Nucleus accumbens (tissue), 56 donors: ENCODE measurements at places on chromosomes 16 and 17.
A peak's percentile ranks its signal among the peaks of the same experiment; 100 is the strongest.

- DNase-seq, result no peak
These were observed 18.6 kb downstream of the SLC12A3 start for GRCh38 chr16:56883586-56883985.

GRCh38 chr16:74695450-74696422 is 4.9 kb downstream of the MLKL start:
- DNase-seq, result peak; percentile 73

DNA sequence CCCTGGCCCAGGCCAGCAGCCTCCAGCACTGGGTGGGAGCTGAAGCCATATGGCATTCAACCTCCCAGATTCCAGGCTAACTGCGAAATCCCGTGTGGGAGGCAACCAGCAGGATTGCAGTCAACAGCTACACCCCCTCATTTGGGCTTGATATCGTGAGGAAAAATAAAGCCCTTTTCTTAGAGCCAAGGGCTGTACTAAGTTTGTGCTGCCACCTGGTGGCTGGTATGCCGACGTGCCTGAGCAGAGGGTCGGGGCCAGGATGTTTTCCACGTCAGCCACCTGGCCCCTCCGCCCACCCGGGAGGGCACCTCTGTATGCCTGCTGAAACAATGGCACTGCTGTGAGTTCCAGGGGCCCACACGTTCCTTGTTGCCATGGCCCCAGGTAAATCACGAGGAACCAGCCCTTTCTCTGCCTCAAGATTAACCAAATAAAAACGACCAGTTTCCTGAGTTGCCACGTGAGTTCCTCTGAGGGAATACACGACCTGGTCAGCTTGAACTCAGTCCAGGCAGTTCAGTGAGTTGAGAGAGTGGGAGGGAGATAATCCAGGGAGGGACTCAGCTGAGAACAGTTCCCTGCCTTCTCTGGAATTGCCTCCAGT is 9.0 kb downstream of the TMEM98 start:
- peak; percentile 48 for DNase-seq

DNA sequence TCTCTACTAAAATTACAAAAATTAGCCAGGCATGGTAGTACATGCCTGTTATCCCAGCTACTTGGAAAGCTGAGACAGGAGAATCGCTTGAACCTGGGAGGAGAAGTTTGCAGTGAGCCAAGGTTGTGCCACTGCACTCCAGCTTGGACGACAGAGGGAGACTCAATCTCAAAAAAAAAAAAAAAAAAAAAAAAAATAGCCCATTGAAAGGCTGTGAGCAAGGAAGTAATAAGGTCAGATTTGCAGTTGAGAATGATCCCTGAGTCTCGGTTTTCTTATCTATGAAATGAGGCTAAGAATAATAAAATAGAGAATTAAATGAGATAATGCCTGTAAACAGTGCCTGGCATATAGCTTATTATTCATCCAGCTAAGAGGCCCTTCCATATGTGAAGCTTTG is 1.3 kb upstream of the PDK2 start:
- DNase-seq, result no peak

GRCh38 chr17:22454070-22454999 is 762.0 kb downstream of the KCNJ18 start:
- DNase-seq, result no peak

- DNase-seq, result no peak
These were observed 37.4 kb upstream of the ARHGAP17 start for GRCh38 chr16:25052530-25052929.

GRCh38 chr17:77657839-77658238 is 300.7 kb upstream of the TNRC6C start:
- no peak for DNase-seq

DNA sequence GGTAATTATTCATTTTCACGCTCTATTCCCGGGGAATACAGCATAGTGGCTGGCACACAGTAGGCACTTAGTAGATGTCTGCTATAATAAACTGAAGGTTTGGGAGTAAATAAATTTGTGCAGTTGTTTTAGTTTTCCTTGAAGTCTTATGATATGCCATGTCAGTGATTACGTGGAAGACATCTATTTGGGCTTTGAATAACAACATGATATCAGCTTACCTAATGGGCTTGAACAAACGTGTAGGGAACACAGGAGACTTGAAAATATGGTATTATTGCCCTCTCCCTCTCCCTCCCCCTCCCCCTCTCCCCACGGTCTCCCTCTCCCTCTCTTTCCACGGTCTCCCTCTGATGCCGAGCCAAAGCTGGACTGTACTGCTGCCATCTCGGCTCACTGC is 36.3 kb upstream of the NETO2 start:
- no peak for DNase-seq

DNA sequence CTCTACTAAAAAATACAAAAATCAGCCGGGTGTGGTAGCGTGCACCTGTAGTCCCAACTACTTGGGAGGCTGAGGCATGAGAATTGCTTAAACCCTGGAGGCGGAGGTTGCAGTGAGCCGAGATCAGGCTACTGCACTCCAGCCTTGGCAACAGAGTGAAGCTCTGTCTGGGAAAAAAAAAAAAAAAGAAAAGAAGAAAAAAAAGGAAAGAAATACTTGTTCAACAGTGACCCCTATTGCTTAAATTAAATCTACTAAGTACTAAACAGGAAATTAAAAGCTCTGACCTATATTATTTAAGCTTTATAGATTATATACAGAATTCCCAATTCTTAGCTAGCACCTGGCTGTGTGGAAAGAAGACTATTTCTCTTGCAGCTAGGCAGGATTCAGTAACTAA is 48.9 kb downstream of the FBXL20 start:
- DNase-seq, result no peak

DNA sequence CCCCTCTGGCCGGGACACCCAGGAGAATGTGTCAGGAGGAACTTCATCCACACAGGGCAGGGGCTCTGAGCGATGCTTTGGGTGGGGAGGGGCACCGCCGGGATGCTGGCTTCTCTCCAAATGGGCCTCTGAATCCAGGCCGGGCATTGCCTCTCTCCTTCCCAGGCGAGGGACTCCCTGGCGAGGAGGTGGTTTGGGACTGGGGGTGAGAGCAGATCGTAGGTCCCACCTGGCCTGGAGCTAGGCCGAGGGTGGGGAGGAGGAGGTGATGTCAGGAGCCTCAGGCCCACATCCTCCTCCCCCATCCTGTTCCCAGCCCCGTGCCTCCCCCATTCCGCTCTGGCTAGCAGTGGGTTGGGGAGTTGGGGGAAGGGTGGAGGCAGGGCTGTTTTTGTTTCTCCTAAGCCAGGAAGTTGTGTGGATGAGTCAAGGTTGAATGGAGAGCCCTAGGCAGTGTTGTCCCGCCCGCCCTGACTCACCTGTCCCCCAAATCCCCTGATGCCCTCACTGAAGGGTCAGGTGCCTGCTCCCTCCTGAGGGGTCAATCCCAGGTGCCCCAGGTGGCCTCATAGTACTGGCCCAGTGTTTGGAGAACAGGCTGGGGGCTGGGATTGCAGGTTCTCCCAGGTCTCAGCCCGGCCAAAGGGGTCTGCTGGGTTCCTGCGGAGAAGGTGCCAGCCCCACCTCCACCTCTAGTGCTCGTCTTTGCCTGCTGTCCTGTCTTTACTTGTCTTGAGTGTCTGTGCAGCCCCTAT is 2.8 kb downstream of the GRB7 start:
- no peak for DNase-seq

GRCh38 chr17:39196808-39197291 is 619 bp downstream of the CACNB1 start:
- DNase-seq, result no peak

GRCh38 chr17:28953444-28954118 is 2.3 kb upstream of the PHF12 start:
- DNase-seq, result no peak

GRCh38 chr17:44448412-44448811 is 54.8 kb downstream of the GPATCH8 start:
- no peak for DNase-seq

DNA sequence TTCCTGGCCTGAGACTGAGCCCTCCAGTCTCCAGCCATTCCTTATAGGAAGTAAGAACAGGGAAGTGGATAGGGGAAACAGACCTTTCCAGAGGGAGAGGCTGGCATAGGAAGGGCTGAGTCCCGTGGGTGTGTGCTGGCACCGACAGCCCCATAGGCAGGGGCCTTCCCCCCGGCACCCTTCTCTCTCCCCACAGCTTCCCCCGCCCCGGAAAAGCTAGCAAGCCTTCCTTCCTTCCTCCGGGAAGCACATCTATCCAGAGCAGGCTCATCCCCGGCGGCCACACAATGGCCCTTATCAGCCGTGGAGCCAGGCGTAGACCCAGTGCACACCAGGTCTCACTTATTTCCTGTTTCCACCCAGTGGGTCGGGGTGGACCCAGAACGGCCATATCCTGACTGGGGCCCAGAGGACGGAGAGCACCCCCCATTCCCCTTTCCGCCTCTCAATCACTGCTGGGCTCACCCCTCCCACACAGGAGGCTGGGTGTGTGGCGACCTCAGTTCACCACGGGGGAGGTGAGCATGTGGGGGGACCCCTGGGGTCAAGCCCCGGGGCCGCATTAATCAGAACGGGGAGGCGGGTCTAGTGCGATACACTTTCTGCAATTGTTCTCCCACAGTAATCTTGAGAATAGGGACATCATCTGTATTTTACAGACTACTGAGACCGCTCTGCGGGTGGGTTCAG is 950 bp upstream of the MYO1C start:
- no peak for DNase-seq

DNA sequence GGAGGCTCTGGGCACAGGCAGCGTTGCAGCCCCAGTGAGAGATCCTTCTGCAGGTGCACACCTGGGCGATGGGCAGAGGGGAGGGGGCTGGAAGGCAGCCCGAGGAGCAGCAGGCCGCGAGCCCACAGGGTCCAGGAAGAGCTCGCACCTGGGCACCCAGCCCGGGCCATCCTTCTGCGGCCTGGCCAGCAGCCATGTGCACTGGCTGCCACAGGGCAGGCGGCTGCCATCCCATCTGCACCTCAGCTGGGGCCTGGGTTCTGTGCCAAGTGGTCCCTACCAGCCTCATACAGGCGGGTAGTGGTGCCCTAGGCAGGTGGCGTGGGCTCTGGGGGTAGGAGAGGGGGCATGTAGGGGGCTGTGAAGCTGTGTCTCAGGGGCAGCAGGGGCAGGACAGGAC is 197.2 kb downstream of the RBFOX3 start:
- DNase-seq, result no peak

DNA sequence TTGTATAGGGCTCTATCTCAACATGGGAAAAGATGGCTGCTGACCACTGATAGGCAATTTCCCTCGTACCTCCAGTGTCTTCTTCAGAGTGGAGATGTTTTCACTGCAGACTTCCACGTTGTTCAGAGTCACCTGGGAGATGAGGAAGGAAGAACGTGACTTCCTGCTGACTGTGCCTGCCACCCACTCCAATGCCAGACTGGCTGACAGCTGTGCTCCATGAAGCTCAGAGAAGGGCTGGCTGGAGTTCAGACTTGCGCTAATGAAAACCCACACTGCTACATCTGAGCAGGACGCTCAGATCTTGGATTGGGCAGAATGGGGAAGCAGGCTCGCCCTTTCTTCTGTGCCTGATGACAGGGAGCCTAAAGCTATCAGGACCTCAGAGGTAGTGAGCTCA is 33.1 kb downstream of the COG4 start:
- peak; percentile 12 for DNase-seq

DNA sequence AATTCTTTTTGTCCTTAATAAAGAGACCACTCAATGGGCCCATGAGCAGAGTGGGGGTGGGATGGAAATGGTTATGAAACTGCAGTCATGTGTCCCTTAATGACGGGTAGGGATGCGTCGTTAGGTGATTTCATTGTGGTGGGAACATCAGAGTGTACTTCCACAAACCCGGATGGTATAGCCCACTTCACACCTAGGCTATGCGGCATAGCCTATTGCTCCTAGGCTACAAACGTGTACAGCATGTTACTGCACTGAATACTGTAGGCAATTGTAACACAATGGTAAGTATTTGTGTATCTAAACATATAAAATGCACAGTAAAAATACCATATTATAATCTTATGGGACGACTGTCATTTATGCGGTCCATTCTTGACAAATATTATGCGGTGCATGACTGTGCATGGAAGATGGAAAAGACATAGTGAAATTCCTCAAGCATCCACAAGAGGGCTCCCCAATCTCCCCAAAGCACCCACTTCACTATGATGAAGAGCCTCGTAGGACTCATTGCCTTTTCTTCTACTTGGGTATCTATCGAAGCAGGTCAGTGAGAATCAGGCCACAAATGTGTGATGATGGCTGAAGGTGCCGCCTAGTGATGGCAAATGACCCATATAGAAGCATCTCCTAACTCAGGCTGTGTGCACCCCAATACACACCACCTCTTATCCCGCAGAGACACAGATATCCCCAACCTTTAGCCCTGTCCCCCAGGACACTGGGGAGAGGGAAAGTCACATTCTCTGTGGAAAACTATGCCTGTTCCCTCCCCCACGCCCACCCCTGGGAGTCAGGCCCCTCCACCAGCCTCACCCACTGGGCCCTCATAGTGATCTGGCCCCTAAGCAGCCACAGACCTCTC is 43.5 kb downstream of the TBX21 start:
- no peak for DNase-seq

DNA sequence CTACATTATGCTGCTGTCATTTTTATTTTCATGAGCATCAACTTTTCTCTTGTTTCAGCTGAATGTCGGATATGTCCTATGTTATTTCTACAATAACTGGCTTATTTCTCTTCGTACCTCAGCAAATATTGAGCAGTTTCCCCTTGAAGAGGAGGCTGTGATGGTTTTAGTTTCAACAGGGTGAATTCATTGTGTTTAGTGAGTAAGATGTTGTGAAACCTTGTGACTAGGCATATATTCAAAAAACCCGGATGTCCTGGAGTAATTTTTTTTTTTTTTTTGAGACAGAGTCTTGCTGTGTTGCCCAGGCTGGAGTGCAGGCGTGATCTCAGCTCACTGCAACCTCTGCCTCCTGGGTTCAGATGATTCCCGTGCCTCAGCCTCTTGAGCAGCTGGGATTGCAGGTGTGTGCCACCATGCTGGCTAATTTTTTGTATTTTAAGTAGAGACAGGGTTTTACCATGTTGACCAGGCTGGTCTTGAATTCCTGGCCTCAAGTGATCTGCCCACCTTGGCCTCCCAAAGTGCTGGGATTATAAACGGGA is 11.1 kb downstream of the CPD start:
- no peak for DNase-seq

DNA sequence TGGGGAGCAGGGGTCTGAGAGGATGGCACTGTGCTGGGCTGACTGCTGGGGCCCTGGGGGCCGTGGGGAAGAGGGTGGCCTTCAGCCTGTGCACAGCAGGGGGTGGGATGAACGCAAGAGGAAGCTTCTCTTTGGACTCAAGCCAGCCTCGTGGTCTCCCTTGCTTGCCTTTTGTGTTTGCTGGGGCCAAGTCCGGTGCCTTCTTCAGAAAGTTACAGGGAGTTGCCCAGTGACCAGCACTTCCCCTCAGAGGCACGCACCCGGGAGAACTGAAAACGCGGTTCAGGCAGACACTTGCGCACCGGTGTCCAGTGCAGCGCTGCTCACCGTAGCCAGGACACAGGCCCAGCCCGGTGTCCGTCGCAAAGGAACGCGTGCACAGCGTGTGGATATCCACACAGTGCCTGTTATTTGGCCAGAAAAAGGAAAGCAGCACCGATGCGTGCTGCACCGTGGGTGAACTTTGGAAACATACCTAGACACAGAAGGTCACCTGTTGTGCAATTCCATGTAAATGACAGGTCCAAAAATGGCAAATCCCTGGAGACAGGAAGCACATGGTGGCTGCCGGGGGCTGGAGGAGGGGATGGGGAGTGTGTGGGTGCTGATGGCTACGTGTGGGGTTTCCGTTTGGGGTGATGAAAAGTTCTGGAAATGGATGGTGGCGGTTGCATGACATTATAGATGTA is 29.4 kb upstream of the NUDT16L1 start:
- DNase-seq, result peak; percentile 27

GRCh38 chr17:50059759-50060273 is 3.9 kb downstream of the ITGA3 start:
- no peak for DNase-seq
